Fibroblast of skin of back (primary cell): ENCODE measurements at places on chromosomes 16 and 17.

- peak; percentile 13 for DNase-seq
Observed at GRCh38 chr17:27817731-27818130, 17.4 kb upstream of the NOS2 start.

- peak; percentile 90 for DNase-seq
Observed at GRCh38 chr17:48505788-48506187, 25.0 kb downstream of the HOXB1 start.

- no peak for DNase-seq
Observed at GRCh38 chr16:19308392-19308791, 22.9 kb downstream of the CLEC19A start.

GRCh38 chr17:58277107-58277801 is 3.5 kb downstream of the MPO start:
- no peak for DNase-seq

DNA sequence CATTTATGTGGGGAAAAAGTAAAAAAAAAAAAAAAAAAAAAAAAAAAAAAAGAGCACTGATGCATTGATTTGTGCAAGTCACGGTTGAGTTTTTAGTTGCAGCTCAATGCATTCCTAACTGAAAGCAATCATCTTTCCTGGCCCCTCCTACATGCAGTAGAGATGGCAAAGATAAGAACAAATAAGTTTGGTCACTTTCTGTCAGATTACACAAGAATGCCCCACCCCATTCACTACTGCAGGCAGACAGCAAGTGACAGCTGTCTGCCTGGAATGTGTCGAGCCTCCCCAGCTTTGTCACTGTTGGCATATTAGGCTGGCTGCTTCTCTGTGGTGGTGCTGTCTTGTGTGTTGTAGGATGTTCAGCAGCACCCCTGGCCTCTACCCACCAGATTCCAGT is 243.5 kb downstream of the FOXL1 start:
- peak; percentile 42 for DNase-seq

GRCh38 chr16:31052114-31052513 is 18.8 kb downstream of the STX4 start:
- peak; percentile 95 for DNase-seq

DNA sequence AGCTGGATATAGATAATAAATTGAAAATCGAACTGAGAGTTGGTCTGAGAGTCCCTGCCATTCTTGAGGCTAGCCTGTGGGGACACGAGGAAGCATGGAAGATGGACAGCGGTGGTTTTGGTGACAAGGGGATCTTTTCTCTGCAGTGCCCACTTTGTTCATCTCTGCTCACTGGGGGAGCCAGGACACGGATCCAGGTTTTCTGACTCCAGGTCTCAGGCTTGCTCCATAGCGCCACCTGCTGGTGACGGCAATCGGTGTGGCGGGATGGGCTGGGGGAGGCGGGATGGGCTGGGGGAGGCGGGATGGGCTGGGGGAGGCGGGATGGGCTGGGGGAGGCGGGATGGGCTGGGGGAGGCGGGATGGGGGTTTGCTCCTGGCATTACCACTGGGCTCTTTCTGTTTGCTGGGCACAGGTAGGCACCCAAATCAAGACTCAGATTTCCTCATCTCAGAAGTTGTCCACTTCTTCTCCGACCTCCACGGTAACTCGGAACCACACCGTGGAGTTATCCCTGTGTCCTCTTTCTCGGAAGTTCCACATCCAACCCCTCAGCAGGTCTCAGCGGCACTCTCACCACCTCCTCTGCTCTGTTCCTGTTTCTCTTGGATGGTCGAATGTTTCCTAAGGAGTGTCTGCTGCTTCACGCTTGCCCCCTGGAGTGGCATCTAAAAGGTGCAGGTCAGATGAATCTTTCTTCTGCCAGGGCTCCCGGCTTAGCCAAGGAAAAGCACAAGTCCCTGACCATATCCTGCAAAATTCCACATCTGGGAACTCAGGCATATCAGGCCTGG is 142.4 kb downstream of the CYLD start:
- no peak for DNase-seq

GRCh38 chr17:79862238-79862637 is 23.0 kb upstream of the CBX4 start:
- DNase-seq: no peak

DNA sequence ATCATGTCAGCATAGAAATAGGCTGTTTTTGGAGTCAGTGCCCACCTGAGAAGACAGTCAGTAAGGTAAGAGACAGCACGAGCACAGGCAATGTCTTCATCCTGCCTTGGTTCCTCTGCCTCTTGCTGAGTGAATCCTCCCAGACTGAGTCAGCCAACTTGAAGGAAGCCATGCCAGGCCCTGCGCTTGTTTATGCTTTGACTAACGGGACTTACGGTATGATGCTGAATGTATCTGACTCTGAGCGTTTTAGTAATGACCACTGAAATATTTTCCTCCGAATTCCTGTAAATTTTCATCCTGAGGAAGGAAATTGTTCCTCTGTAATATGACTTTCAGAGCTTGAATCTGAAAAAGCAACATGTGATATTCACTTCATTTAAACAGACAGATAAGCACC is 18.0 kb downstream of the C17orf67 start:
- DNase-seq: peak; percentile 48

DNA sequence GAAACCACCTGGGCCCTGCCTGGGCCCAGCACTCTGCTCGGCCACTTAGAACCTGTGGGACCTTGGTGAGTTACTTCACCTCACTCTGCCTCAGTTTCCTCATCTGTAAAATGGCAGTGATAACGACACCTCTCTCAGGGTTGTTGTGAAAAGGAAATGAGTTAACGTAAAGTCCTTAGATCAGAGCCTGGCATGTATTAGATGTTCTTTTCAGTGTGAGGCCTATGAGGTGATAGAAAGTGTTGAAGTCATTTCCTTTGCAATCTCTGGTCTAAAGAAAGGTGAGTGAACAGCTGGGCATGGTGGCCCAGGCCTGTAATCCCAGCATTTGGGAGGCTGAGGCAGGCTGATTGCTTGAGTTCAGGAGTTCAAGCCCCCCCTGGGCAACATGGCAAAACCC is 51.7 kb upstream of the LGALS9 start:
- no peak for DNase-seq

GRCh38 chr17:7419819-7420610 is at the start of gene SPEM1:
Gene SPEM1, plus strand, starts transcription at chr17:7420324. Its CDS starts 61 bp downstream, at chr17:7420385.
- no peak for DNase-seq

- DNase-seq: peak; percentile 73
Observed at GRCh38 chr16:720990-721764, at the start of gene ANTKMT. Gene ANTKMT, plus strand, starts transcription at chr16:721146. Its CDS starts 129 bp downstream, at chr16:721275.

DNA sequence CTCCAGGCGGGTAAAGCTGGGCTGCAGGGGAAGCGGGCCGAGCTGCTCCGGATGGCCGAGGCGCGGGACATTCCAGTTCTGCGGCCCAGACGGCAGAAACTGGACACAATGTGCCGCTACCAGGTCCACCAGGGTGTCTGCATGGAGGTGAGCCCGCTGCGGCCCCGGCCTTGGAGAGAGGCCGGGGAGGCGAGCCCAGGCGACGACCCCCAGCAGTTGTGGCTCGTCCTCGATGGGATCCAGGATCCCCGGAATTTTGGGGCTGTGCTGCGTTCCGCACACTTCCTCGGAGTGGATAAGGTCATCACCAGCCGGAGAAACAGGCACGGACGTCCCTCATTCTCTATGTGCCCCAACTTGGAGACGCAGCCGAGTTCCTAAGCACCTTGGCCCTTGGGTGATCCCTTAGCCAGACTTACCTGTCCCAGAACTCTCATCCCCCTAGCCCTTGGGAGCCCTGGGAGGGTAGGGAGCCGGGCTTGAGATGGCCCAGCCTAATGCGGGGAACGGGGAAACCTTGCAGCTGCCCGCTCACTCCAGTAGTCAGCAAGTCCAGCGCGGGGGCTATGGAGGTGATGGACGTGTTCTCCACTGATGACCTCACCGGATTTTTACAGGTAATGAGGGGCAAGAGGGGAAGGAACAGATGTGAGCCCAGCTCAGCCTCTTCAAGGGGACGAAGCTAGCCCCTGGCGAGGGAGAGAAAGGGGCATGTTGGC is 806 bp downstream of the MRM1 start:
- peak; percentile 8 for DNase-seq

DNA sequence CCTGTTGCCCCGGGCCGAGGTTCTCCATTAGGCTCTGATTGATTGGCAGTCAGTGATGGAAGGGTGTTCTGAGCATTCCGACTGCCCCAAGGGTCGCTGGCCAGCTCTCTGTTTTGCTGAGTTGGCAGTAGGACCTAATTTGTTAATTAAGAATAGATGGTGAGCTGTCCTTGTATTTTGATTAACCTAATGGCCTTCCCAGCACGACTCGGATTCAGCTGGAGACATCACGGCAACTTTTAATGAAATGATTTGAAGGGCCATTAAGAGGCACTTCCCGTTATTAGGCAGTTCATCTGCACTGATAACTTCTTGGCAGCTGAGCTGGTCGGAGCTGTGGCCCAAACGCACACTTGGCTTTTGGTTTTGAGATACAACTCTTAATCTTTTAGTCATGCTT is 74.2 kb downstream of the HAPSTR1 start:
- DNase-seq: no peak

- no peak for DNase-seq
Observed at GRCh38 chr16:19722981-19723380, 4.9 kb downstream of the IQCK start.

GRCh38 chr17:29212681-29213121 is 32.5 kb upstream of the MYO18A start:
- DNase-seq: peak; percentile 13

DNA sequence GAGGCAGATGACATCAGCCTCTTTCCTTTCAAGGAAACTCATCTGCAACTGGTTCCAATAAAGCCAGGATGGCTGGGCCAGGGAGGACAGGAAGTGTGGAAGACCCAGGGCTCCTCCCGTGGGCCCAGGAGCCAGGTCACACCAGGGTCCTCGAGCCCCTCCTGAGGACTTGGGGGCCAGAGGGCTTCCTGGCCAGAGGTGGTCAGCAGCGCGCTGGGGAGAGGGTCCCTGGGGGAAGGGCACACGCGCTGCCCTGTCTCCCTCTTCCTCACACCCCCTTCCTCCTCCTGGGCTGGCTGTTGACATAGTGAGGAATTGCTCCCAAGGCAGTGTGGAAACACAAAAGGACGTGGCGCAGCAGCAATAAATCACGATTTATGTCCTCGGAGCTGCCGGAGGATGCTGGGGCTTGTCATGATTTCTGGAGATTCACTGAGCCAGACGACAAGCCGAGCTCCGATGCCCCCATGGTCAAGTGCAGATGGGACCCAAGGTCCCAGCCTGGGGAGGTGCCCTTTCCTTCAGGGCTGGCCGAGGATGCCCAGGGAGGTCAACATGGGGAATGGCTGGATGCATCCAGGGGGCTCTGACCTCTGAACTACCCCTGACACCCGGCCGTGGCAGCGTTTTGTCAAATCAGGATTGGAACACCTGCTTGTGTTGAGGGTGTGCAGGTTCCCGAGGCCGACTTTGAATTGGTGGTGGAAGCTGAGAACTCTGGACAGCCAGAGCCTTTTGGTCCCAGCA is 152.6 kb downstream of the IRF8 start:
- no peak for DNase-seq

DNA sequence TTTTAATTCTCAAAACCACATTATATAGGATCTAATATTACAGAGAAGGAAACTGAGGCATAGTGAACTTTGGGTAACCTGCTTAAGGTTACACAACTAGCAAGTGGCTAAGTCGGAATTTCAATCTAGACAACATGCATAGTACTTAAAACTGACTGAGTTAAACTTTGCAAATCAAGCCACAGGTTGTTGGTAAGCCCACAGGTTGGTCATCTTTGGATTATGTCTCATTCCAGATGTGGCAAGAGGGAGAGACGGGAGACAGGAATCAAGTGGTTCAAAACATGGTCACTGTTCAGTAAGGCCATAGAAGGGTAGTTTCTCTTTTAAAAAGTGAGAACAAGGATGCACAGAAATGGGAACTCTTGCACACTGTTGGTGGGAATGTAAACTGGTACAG is 57.1 kb downstream of the MYO1D start:
- no peak for DNase-seq

DNA sequence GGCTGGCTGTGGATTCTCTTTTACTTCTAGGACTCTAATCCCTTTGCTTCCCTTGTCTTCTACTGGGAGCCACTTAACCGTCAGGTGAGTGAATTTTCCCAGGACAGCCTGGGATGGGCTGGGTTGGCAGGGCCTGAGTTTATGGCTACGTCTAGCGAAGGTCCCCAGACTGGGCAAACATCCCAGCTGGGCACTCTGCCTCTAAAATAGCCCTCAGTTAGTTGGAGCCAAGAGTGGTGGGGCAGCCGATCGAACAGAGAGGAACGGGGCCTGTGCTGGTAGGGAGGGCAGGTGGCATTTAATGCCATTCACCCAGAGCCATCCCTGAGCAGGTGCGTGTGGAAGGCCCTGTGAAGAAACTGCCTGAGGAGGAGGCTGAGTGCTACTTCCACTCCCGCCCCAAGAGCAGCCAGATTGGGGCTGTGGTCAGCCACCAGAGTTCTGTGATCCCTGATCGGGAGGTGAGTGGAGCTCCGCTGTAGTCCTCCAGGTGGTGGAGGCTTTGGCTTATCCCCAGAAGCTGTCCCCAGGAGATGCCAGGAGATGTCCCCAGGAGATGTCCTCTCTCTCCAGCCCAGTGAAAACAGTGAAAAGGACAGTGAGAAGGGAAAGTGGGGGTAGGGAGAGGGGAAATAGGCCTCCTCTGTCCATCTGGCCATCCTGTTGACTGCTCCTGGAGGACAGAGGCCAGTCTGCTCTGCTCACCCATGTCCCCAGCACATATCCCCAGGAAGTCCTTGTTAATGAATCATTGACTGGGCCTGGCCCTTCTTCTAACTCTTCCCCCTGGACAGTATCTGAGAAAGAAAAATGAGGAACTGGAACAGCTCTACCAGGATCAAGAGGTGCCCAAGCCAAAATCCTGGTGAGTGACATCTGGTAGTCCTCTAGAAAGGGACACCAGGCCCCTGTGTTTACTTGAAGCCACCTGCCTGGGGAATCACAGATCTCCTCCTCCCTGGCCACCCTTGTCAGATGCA is 4.4 kb downstream of the PNPO start:
- DNase-seq: no peak

GRCh38 chr17:43871946-43872690 is 25.1 kb downstream of the CD300LG start:
- no peak for DNase-seq

DNA sequence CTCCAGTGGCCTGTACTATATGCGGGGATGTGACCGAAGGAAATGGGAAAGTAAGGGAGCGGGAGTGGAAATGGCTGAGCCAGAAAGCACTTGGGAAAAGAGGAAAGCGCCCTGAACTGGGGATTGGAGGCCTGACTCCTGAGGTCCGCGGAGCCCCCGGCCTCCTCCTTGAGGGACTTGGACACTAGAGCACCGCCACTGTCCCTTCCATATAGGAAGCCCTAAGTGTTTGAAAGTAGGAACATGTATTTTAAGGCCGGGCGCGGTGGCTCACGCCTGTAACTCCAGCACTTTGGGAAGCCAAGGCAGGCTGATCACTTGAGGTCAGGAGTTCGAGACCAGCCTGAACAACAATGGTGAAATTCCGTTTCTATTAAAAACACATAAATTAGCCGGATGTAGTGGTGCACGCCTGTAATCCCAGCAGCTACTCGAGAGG is 530 bp upstream of the ZDHHC7 start:
- DNase-seq: no peak
